IMR-90 (cell line): ENCODE measurements at places on chromosomes 6 and 20. TPM values are rescaled to one million over a fixed set of nuclear protein-coding genes. Genes with fewer than 3 reads are reported as not detected.

Gene PGK2
- total RNA-seq = not detected in 2 replicates

Gene YWHAB
- total RNA-seq = 78.0 and 120 TPM in 2 replicates

GRCh38 chr6:35140639-35141006, 516 bp downstream of the TCP11 start:
- no peak for DNase-seq

DNA sequence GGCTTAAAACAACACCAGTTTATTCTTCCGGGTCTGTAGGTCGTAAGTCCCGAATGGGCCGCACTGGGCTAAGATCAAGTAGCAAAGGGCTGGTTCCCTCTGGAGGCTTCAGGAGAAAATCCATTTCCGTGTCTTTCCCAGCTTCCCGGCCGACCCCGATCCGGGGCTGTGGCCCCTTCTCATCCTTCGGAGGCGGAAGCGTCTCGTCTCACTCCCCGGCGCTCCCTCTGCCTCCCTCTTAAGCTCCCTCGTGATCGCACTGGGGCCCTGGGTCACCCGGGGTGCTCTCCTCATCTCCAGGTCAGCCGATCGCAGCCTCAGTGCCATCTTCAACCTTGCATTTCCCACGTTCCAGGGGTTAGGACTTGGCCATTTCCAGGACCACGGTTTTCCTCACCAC, 199.4 kb downstream of the WDR27 start:
- DNase-seq = no peak

- peak; percentile 16 for DNase-seq
Measured at GRCh38 chr6:73523434-73524123, 2.7 kb upstream of the EEF1A1 start.

- DNase-seq = no peak
Measured at GRCh38 chr20:38623061-38623460, 21.5 kb downstream of the ARHGAP40 start.

DNA sequence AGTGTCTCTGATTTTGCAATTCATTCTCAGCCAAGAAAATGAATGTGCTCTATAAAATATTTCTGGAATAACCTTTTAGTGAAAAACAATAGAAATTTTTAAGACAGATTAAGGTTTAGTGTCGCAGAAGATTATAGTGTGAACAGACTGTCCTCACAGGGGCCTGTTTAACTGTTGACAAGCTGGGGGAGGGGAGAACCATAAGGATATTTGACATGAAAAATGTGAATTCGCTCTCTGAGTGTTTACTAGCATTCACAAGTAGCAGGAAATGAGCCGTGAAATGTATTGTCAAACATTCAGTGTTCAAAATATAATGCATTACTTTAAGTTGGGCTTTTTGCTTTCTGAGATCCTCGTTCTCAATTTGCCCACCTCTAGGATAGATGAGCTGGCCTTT, 134.8 kb upstream of the TSHZ2 start:
- no peak for DNase-seq
